ENCODE measurements at places on chromosomes 13 and 19. TPM values are rescaled to one million over a fixed set of nuclear protein-coding genes. Genes with fewer than 3 reads are reported as not detected.

Gene ICAM1
- 20.5 TPM for total RNA-seq

- no peaks in the 10 kb centered on the region for H3K4me1 ChIP-seq
- no peaks in the 10 kb centered on the region for H3K36me3 ChIP-seq
- no peak overlapping the region for H3K4me3 ChIP-seq
- DNase-seq, result no peak
Measured at GRCh38 chr13:87124785-87125074, 546.4 kb upstream of the SLITRK5 start.

DNA sequence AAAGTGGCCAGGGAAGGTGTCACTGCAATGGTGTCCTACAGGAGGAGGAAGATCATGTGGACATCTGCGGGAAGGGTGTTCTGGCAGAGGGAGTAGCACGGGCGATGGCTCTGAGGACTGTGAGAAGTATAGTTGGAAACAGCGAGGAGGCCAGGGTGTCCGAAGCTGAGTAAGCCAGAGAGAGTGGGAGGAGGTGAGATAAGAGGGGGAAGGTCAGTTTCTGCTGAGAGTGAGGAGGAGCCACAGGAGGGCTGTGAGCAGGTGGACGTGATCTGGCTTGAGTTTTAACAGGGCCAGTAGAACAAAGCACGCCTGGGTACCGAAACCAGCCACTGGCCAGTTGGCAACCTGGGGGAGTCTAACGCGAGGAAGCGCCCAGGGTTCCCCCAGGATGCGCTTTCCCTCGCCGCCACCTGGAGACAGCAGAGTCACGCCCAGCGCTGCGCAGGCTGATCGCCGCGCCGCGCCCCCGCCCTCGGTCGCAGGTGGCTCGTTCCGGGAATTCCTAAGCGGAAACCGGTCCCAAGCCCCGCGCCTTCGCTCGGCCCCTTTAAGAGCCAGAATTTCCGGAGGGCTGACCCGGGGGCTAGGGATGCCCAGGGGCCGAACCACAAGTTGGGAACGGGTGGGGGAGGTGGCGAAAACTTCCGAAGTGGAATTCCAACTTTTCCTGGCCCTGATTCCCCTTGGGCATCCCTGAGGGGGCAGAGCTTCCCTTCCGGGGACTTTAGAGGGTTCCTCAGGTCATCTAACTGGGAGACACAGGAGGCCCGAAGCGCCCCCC, 1.1 kb upstream of the LSR start:
- no peaks in the 10 kb centered on the region for H3K36me3 ChIP-seq
- H3K4me3 ChIP-seq, result no peak overlapping the region
- H3K27me3 ChIP-seq, result peaks cover 49% of the 10 kb centered on the region
- no peaks in the 10 kb centered on the region for H3K4me1 ChIP-seq
- no peak for DNase-seq

Gene ANKLE1
- total RNA-seq, result 3.1 TPM

Gene KBTBD6
- total RNA-seq, result 6.6 TPM

Gene KLK4
- not detected for total RNA-seq

DNA sequence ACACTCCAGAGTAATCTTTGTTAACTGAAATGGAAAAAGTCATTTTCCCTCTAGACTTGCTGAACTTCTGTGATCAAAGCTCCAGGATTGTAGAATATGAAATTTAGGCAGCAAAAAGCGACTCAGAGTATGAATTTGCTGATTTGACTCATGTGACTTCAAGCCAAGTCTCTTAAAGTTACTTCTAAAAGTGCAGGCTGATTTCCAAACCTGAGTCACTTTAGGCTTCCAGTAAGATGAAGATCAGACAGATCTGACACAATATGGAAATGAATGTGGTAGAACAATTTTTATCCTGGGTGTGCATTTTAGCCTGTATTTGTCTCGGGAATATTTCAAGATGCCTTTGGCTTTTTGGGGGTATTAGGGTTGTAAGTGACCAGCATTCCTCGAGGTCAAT, 151.0 kb upstream of the TMTC4 start:
- DNase-seq, result no peak
- H3K4me3 ChIP-seq, result no peak overlapping the region
- no peaks in the 10 kb centered on the region for H3K27me3 ChIP-seq
- no peaks in the 10 kb centered on the region for H3K4me1 ChIP-seq
- no peaks in the 10 kb centered on the region for H3K36me3 ChIP-seq

DNA sequence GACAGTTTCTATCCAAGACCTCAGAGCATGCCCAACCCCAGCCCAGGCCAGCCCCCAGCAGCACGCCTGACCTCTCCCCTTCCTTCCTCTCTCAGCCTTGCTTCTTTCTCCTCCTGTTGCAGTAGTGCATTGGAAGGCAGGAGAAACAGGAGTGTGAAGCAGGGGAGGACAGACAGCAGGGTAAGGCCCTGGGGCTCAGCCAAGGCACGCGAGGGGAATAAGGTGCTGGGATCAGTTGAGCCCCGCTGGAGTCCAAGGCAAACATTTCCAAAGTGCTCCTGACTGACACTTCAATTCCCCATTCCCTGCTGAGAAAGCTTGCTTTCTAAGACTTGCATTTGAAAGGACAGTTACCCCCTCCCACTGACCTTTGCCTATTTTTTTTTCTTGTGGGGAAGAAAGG, 73.1 kb upstream of the OLFM4 start:
- no peaks in the 10 kb centered on the region for H3K4me1 ChIP-seq
- DNase-seq, result no peak
- H3K4me3 ChIP-seq, result no peak overlapping the region
- no peak overlapping the region for H3K27ac ChIP-seq

Gene MCEMP1
- total RNA-seq, result not detected

GRCh38 chr19:49896863-49897621, at the start of gene IL4I1:
Gene IL4I1, minus strand, starts transcription at chr19:49896887. Its CDS starts 727 bp downstream, at chr19:49896160.
- peak within 1 kb of the TSS; percentile 67 for H3K27ac ChIP-seq
- peak; percentile 73 for DNase-seq
- H3K27me3 ChIP-seq, result no peaks in the 10 kb centered on the region
- no peaks in the 10 kb centered on the region for H3K36me3 ChIP-seq
- no peak within 1 kb of the TSS for H3K4me3 ChIP-seq
- H3K4me1 ChIP-seq, result peaks cover 13% of the 10 kb centered on the region

DNA sequence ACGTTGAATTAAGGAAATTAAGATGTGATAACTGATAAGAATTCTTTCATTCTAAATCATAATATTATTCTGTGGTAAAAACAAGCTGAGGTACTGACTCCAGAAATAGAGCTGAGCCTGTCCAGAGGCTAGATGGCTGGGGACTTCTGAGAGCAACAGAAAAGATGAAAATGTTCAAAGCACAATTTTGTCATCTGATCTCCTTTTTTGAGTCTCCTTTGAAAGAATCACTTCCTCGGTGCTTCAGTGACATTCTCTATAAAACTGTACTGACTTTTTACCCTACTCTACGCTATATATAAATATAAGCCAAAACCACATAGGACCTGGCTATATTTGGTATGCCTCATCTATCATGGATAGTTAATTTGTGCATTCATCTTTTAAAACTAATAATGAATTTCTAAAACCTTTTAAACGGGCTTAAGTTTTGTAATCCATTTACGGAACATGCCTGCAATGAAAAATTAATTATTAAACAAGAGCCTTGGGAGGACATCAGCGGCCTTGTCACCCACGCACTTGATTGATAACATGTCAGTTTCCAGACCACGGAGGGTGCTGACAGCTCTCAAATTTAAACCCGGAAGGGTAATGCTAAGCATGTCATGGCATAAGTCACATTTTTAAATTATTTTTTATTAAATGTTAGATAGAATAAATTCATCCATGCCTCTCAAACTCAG, 235.5 kb downstream of the PCDH9 start:
- H3K4me3 ChIP-seq, result no peak overlapping the region
- H3K27me3 ChIP-seq, result no peaks in the 10 kb centered on the region
- H3K4me1 ChIP-seq, result peaks cover 16% of the 10 kb centered on the region
- no peaks in the 10 kb centered on the region for H3K36me3 ChIP-seq
- H3K27ac ChIP-seq, result no peak overlapping the region

Gene SIGLECL1
- total RNA-seq, result not detected

DNA sequence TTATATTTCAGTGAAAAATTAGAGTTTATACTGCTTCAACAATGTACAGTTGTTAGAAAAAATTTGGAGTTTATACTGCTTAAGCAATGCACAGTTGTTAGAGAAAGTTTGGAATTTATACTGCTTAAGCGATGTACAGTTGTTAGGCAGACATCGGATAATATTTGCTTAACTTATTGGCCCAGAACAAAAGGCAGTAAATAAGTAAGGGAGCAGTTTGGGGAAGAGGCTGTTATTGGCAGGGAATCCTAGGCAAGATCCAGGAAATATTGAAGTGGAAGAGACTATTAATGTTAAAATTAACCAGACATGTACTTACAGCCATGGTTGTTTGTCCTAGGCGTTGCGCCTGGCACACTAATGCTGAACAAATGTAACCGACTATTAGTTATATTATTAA, 166.9 kb downstream of the GPC5 start:
- no peak overlapping the region for H3K4me3 ChIP-seq
- H3K4me1 ChIP-seq, result no peaks in the 10 kb centered on the region
- H3K27me3 ChIP-seq, result no peaks in the 10 kb centered on the region
- no peaks in the 10 kb centered on the region for H3K36me3 ChIP-seq
- no peak overlapping the region for H3K27ac ChIP-seq
- no peak for DNase-seq

Gene TINCR
- not detected for total RNA-seq

- H3K36me3 ChIP-seq, result no peaks in the 10 kb centered on the region
- H3K4me3 ChIP-seq, result no peak overlapping the region
- no peaks in the 10 kb centered on the region for H3K27me3 ChIP-seq
Measured at GRCh38 chr19:42534391-42534790, 6.1 kb upstream of the CEACAM1 start.

DNA sequence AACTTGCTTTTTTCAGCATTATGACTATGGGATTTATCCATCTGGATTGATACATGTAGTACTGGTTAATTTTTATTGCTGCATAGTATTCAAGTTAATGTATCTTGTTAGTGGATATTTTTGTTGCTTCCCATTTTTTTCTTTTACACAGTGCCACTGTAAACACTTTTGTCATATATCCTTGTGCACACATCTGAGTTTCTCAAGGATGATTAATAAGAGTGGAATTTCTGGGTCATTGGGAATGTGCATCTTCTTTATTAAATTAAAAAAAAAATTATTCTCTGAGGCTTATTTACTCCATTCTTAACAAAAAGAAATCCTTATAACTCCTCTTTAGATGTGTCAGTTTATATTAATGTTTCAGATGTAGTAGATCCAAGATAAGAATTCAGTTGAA, 27.3 kb downstream of the B3GLCT start:
- DNase-seq, result no peak
- H3K4me1 ChIP-seq, result no peaks in the 10 kb centered on the region
- no peaks in the 10 kb centered on the region for H3K36me3 ChIP-seq
- H3K4me3 ChIP-seq, result no peak overlapping the region
- H3K27me3 ChIP-seq, result no peaks in the 10 kb centered on the region
- no peak overlapping the region for H3K27ac ChIP-seq

DNA sequence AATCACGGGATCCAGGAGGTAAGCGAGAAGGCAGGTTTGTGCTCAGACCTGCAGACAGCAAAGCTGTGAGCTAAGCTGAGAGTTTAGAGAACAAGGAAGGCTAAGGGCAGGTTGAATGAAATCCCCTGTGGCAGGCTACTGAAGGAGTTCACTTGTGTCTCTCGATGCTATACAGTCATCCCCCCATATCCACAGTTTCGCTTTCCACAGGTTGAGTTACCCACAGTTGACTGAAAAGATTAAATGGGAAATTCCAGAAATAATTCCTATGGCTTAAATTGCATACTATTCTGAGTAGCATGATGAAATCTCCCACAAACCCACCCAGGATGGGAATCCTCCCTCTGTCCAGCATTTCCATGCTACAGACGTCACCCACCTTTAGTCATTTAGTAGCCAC, 49.6 kb downstream of the ABCC4 start:
- no peak overlapping the region for H3K4me3 ChIP-seq
- H3K36me3 ChIP-seq, result no peaks in the 10 kb centered on the region

Gene STXBP2
- 87.6 TPM for total RNA-seq

Gene ZNF497
- 1.3 TPM for total RNA-seq

DNA sequence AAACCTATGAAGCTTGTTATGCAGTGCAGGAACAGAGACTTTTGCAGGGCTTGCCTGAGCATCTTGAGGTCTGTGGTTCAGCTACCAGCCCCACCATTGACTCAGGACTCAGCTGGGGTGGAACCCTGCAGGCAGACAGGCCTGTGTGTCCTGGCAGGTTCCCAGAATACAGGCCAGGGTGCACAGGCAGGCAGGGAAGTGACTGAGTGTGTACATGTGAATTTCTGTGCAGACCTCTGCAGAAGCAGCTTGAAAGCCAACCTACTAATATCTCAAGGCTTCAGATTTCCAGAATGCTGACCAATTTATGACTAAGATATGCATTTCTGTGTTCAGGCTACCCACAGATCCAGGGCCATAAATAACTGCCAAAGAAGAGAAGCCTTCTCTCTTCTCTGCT, 254.4 kb downstream of the DLEU7 start:
- peaks cover 5% of the 10 kb centered on the region for H3K4me1 ChIP-seq
- no peak overlapping the region for H3K27ac ChIP-seq
- no peak for DNase-seq

DNA sequence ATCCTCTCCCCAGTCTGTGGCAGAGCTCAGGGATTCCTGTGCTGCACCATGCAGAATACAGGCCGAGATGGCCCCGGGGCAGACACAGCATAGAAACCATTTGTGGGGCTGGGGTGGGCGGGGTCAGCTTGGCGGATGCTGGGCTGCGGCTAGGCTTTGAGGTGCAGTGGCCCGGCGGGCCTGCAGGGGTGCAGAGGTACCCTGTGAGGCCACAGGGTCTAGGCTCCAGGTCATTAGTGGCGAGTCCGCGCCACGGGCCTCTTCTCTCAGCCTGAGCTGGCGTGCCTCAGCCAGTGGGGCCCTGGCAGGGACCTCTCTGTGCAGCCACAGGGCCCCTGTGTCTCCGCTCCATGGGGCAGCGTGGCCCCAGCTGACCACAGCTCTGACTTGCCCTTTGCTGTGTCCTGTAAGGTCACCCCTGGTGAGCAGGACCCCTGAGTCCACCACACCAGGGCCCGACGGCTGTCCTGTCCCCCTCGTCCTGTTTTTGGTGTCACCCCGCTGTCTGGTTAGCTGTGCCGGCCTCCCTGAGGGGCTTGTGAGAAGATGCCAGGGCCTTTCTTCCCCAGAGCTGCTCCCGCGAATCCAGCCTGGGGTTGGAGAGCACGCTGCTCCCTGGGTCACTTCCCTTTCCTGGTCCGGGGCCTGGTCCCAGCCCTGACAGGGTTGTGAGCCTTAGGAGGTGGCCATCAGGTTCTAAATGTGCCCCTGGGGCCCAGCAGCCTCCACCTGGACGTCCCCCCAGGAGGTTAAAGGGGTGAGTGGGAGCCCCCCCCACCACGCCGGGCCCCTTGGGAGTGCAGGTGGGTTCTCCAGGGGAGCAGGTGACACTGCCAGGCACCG, 12.1 kb downstream of the KDM4B start:
- no peak for DNase-seq
- no peaks in the 10 kb centered on the region for H3K27me3 ChIP-seq
- H3K4me1 ChIP-seq, result peaks cover 10% of the 10 kb centered on the region
- H3K36me3 ChIP-seq, result peaks cover 2% of the 10 kb centered on the region

GRCh38 chr19:4806384-4806783, 14.8 kb downstream of the FEM1A start:
- no peak for DNase-seq
- H3K27ac ChIP-seq, result no peak overlapping the region
- no peaks in the 10 kb centered on the region for H3K4me1 ChIP-seq
- H3K36me3 ChIP-seq, result no peaks in the 10 kb centered on the region

Gene CD33
- total RNA-seq, result not detected

- H3K27ac ChIP-seq, result no peak overlapping the region
- no peak for DNase-seq
- no peaks in the 10 kb centered on the region for H3K4me1 ChIP-seq
Measured at GRCh38 chr13:111370570-111371535, 50.4 kb downstream of the TEX29 start.

GRCh38 chr13:47158593-47158992, 261.7 kb upstream of the HTR2A start:
- H3K36me3 ChIP-seq, result no peaks in the 10 kb centered on the region
- H3K4me1 ChIP-seq, result no peaks in the 10 kb centered on the region
- no peak overlapping the region for H3K27ac ChIP-seq
- no peak overlapping the region for H3K4me3 ChIP-seq
- no peak for DNase-seq
